ENCODE measurements at places on chromosomes 12 and 14. TPM values are rescaled to one million over a fixed set of nuclear protein-coding genes. Genes with fewer than 3 reads are reported as not detected.
A peak's percentile ranks its signal among the peaks of the same experiment; 100 is the strongest.

Gene GDF3
- not detected for total RNA-seq

Gene SLC17A8
- 0.37 TPM for total RNA-seq

- no peaks in the 10 kb centered on the region for H3K27me3 ChIP-seq
- H3K4me3 ChIP-seq, result no peak overlapping the region
- DNase-seq, result no peak
- no peaks in the 10 kb centered on the region for H3K4me1 ChIP-seq
- no peak overlapping the region for H3K27ac ChIP-seq
Measured at GRCh38 chr12:59859171-59859510, 263.3 kb downstream of the SLC16A7 start.

DNA sequence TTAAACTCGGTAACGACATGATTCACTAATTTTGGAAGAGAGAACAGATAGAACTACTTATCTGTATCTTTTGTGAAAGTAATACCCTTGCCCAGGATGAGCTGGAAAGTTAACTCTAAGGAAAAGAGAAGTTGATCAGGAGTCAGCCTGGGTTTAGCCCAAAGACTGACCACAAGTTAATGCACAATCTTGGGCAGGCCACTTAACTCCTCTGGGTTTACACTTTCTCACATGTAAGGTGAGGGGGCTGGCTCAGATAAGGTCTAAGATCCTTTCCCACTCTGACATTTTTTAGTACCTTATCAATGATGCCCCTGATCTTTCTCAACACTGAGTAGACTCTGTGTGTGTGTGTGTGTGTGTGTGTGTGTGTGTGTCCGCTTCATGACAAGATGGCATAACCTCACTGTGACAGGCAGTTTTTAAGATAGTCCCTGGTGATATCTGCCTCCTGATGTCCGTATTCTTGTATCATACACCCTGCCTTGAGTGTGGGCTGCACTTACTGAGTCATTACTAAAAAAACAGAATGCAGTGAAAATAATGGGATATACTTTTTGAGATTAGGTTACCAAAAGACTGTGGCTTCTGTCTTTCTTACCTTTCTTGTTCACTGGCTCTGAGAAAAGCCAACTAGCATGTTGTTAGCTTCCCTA lies 56.2 kb upstream of the CCDC198 start:
- no peaks in the 10 kb centered on the region for H3K36me3 ChIP-seq
- no peak overlapping the region for H3K4me3 ChIP-seq
- no peak overlapping the region for H3K27ac ChIP-seq
- no peaks in the 10 kb centered on the region for H3K4me1 ChIP-seq
- DNase-seq, result no peak
- no peaks in the 10 kb centered on the region for H3K27me3 ChIP-seq

GRCh38 chr12:77003246-77003645 lies 62.1 kb downstream of the E2F7 start:
- H3K4me1 ChIP-seq, result no peaks in the 10 kb centered on the region
- H3K36me3 ChIP-seq, result no peaks in the 10 kb centered on the region
- no peak overlapping the region for H3K27ac ChIP-seq
- H3K27me3 ChIP-seq, result no peaks in the 10 kb centered on the region
- no peak for DNase-seq
- no peak overlapping the region for H3K4me3 ChIP-seq

DNA sequence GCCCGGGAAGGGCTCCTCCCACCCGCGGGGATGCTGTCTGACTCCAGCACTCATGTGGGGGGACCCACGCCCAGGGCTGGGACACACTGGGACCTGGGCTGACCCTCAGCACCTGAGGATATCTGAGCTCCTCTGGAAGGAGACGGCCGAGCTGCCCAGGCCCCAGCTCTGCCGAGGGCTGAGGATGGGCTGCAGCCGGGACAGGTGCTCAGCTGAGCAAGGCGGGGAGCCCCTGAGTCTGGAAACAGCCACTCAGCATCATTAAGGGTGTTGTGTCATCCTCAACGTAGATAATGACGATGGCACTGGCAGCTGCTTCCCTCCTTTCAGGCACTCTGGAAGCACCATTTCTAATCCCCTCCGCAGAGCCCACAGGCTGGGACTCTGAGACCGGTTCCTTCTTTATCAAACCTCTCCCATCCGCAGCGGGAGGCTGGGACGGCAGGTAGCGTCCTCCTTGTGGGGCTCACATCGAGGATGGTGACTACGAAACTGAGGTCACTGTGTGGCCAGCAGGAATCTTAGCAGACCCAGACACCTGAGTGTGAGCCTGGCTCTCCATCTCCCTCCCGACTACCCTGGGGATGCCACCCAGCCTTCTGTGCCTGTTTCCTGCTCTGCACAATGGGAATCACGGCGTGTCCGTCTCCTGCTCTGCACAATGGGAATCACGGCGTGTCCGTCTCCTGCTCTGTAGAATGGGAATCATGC lies 26.7 kb upstream of the SFSWAP start:
- no peak overlapping the region for H3K27ac ChIP-seq
- DNase-seq, result no peak
- no peaks in the 10 kb centered on the region for H3K4me1 ChIP-seq
- no peaks in the 10 kb centered on the region for H3K27me3 ChIP-seq
- H3K36me3 ChIP-seq, result no peaks in the 10 kb centered on the region
- no peak overlapping the region for H3K4me3 ChIP-seq

DNA sequence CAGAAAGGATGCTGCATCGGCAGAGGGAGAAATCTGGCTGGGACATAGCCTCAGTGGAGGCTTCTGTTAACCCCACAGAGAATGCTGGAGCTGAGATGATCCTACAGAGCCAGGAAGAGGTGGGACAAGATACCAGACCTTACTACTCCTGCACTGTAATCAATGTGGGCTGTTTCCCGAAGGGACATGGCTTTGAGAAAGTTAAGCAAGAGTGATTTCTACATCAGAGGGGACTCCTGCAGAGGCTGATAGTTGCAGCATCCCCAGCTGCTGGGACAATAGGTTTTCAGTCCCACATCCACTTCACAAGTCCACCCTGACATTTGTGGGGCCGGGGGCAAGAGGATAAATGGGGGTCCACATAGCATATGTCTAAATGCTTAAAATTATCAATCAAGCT lies 22.5 kb upstream of the CMKLR1 start:
- no peaks in the 10 kb centered on the region for H3K36me3 ChIP-seq
- DNase-seq, result no peak
- no peaks in the 10 kb centered on the region for H3K4me1 ChIP-seq
- H3K27ac ChIP-seq, result no peak overlapping the region
- H3K27me3 ChIP-seq, result no peaks in the 10 kb centered on the region

- H3K4me3 ChIP-seq, result no peak overlapping the region
- peaks cover 9% of the 10 kb centered on the region for H3K4me1 ChIP-seq
- H3K36me3 ChIP-seq, result no peaks in the 10 kb centered on the region
- no peak for DNase-seq
- H3K27ac ChIP-seq, result no peak overlapping the region
Measured at GRCh38 chr12:96261557-96261956, 67.4 kb downstream of the ELK3 start.

- H3K27ac ChIP-seq, result peak within 1 kb of the TSS; percentile 89
- DNase-seq, result peak; percentile 93
- H3K4me3 ChIP-seq, result peak within 1 kb of the TSS; percentile 80
- H3K27me3 ChIP-seq, result no peaks in the 10 kb centered on the region
Measured at GRCh38 chr14:91113829-91114078, at the start of gene DGLUCY. TSS of gene DGLUCY (plus strand) at chr14:91114073. CDS start at chr14:91160295, 46,222 bp downstream.

- no peaks in the 10 kb centered on the region for H3K27me3 ChIP-seq
- no peaks in the 10 kb centered on the region for H3K4me1 ChIP-seq
- no peaks in the 10 kb centered on the region for H3K36me3 ChIP-seq
- H3K4me3 ChIP-seq, result no peak overlapping the region
- no peak for DNase-seq
- H3K27ac ChIP-seq, result no peak overlapping the region
Measured at GRCh38 chr12:104350211-104351056, 46.9 kb downstream of the EID3 start.

DNA sequence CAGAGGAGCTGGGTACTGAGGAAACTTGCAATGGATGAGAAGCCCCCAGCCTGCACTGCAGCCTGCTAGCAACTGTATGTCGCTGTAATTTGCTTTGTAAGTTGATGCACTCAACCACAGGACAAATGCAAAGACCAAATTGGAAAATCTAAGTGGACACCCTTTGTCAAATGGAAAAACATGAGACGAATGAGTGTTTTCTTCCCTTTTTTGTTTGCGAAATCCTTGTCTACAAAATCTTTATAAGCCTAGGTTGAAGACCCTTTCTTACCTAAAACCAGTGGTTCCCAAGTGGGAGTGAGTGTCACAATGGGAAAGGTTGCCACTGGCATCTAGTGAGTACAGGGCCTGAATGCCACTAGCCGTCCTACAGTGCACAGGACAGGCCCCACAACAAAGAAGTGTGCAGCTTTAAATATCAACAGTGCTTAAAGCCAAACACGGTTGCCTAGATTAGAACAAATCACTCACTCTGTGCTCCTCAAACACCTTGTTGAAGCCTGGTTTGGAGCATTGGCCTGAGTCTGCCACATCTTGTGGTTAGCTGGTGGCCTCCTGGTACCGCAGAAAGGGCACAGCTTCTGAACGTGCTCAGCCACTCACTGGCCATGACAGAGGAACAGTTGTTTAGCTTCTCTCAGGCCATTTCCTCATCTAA lies 7.6 kb upstream of the VASH1 start:
- H3K4me1 ChIP-seq, result no peaks in the 10 kb centered on the region
- H3K27ac ChIP-seq, result no peak overlapping the region
- H3K27me3 ChIP-seq, result no peaks in the 10 kb centered on the region
- no peak overlapping the region for H3K4me3 ChIP-seq

DNA sequence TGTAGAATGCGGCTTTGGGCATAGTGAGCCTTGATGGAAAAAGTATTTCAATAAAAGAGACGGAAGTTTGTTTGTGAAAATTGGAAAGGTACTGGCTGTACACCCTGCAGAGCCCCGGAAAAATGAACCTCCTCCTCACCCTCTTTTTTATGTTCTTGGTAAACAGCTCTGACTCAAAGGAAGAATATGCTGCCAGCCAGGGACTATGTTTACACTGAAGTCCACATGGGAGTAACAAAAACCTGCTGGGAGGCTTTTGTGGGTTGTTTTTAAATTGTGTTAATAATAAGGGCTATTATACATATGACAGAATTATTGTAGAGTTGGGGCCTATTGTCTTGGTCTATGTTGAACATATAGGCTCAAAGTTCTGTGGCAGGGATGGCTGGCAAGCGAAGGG lies 70.7 kb downstream of the TTC8 start:
- no peak overlapping the region for H3K4me3 ChIP-seq
- DNase-seq, result no peak
- H3K27ac ChIP-seq, result no peak overlapping the region
- no peaks in the 10 kb centered on the region for H3K36me3 ChIP-seq
- H3K27me3 ChIP-seq, result no peaks in the 10 kb centered on the region
- H3K4me1 ChIP-seq, result no peaks in the 10 kb centered on the region

- H3K27me3 ChIP-seq, result no peaks in the 10 kb centered on the region
- DNase-seq, result no peak
- H3K36me3 ChIP-seq, result no peaks in the 10 kb centered on the region
Measured at GRCh38 chr12:105237666-105238065, 1.7 kb upstream of the APPL2 start.

DNA sequence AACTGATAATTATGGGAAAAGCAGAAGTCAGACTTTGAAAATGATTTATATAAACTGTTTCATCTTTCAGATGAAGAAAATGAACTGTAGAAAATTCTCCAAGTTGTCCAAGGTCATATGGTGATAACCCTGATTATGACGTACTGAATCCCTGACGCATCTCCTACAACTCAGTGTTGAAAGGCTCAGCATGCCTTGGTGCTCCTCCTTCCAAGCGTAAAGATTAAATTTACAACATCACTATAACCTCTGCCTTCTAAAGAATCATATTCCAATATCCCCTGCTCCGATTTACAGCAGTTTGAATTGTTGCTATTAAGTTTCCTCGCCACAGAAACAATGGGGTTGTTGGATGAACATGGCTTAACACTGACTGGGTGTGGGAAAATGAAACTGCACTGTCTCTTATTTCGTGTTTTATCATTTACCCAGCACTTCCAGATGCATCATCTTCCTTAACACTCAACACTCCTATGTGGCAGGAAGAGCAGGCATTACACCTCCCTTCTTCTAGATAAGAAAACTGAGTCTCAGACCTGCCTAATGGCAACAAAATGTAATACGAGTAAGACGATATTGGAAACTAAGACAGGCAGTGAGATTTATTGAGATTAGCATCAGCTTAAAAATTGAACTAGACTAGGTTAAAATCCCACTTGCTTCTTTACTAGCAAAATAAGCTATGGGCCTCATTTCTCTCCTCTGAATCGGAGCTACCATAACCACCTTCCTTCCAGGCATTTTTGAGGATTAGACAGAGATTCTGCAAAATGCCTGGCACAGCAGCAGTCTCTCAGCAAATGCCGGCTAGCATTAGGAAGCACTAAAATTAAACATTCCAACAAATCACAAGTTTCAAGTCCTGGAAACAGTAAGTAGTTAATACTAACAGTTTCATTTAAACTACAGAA lies 74.2 kb downstream of the PPM1H start:
- H3K27me3 ChIP-seq, result no peaks in the 10 kb centered on the region
- no peaks in the 10 kb centered on the region for H3K36me3 ChIP-seq
- H3K27ac ChIP-seq, result peak overlapping the region; percentile 8
- H3K4me3 ChIP-seq, result no peak overlapping the region

GRCh38 chr14:80393766-80394165 lies 182.5 kb upstream of the DIO2 start:
- no peaks in the 10 kb centered on the region for H3K4me1 ChIP-seq
- DNase-seq, result no peak
- no peak overlapping the region for H3K4me3 ChIP-seq

All from testis (tissue), 5 donors.